NCI-H1417 treated with DMSO at 0.1 percent for 48 hours (cell line): ENCODE measurements at places on chromosomes 1 and 21.

DNA sequence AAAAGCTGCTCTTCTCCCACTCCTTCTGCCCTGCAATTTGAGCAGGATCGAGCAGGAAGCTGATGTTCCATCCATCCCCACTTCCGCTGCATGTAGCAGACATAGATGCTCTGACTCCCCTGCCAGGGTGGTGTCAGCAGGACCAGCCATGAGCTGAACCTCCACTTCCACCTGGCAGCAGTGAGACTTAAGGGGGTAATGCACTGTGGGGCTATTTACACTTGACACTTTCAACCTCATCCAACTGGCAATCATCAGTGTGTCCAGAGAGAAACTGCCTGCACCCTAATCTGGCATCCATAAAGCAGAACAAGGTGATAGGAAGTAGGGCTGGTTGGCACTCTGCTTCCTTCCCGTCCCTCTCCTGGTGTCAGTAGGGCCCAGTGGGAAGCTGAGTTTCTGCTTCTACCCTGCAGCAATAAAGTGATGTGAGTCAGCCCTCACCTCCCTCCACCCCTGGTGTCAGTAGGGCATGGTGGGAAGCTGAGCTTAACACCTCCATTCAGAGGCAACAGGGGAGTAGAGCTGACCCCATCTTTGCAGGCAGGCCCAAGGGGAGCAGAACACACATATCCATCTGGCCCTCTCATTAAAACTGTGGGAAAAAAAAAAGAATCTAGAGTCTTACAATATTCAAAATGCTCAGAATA, 272.3 kb downstream of the PTPRU start:
- no peak for DNase-seq

DNA sequence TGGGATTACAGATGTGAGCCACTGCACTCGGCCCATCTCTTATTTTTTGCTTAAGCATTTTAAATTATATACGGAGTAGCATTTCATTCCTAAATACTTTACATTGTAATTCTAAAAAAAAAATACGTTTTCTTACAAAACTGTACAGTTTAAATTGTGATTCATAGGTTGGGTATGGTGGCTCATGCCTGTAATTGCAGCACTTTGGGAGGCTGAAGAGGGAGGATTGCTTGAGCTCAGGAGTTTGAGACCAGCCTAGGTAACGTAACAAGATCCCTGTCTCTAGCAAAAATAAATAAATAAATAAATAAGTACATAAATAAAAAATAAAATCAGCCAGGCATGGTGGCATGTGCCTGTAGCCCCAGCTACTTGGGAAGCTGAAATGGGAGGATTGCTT, 24.6 kb downstream of the TBCE start:
- no peak for DNase-seq

- no peak for DNase-seq
Measured at GRCh38 chr1:89041119-89041641, 18.5 kb upstream of the GBP3 start.

- no peak for DNase-seq
Measured at GRCh38 chr1:72285074-72285425, 2.7 kb upstream of the NEGR1 start.

DNA sequence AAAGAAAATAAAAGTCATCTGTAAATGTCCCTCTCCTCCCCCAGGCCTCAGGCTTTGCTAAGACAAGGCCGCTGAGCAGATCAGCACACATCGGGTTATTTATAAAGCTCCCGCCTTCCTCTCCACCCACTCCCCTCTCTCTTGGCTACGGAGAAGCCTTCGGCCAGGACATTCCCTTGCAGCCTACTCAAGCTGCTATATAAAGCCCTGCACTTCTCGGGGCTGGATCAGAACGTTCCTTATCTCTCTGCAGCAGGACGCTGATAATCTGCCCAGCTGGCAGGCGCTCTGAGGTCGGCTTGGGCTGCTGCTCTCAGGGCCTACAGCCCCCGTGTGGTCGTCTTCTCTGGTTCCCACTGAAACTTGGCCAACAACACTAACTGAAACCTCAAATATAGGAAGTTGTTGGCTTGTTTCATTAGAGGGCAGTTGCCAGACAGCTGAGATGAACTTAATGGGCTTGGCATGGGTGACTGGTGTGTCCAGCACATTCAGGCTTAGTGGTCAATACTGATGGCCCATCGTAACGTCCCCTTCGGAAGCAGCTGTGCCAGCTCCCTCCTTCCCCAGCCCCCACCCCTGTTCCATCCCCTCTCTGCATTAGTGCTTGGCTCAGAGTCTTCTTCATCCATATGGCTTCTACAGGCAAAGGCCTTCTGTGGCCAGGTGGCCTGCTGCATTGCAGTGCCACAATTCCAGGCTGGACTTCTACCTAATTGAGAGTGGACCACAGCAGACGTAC, 64.6 kb downstream of the IER5 start:
- no peak for DNase-seq

DNA sequence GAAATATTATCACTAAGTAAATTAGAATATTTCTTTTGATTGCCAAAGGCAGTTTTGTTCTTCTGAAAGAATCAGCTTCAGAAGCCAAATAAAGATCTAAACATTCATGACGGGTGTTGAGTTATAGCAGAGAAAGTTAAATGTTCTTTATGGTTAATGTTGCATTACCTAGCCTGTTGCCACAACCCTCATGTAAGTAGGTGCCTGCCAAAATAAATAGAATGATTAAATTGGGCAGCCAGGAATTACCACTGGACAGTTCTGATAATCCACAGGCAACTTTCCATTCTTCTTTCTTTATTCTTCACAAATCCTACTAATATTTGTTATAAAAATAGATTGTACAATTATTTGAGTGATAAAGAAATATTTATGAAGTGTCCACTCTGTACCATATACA, 217.9 kb upstream of the NRIP1 start:
- DNase-seq: no peak

DNA sequence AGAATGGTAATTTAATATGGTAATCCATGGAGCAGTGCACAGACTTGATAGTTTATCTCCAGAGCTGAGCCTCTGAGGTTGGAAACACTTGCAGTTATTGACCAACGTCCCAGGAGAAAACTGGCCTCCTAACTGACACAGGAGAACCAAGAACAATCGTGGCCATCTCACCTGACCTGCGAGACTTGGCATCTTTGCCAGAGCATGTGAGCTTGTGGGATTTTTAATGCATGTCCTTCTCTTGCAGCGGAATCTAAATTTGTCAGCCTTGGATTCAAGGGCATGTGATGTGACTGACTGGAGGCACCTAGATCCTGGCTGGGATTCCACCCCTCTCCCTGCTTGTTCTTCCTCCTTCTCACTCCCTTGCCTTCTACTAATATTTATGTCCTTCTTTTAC, 27.8 kb upstream of the SLC26A9 start:
- no peak for DNase-seq

- no peak for DNase-seq
Measured at GRCh38 chr1:235207209-235207565, 46.1 kb upstream of the RBM34 start.

DNA sequence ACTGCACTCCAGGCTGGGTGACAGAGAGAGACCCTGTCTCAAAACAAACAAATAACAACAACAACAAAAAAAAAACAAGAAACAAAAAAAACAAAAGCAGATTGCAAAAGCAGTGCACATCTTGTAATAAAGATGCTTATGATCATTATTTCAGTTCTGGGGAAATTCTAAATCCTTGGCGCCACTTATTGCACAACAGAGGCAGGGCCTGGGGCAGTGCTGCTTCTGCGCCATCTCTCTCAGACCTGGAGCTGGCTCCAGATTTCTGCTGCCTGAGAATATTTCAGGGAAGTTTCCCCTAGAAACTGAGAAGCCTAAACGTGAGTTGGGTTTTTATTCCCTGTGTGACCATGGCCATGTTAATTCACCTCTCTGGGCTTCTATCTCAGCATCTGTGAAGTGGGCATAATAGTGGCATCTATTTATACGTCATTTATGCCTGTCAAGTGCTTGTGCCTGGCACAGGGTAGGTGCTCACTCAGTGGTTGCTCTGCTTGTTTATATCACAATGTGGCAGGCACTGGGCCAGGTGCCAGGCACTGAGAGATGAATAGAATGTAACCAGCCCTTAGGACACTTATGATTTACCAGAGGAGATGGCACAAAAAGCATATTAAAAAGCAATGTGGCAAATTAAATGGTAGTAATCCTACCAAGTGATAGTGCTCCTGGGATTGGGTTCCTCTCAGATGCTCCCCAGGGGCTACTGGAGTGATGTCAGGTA, 67.9 kb downstream of the MDM4 start:
- no peak for DNase-seq

DNA sequence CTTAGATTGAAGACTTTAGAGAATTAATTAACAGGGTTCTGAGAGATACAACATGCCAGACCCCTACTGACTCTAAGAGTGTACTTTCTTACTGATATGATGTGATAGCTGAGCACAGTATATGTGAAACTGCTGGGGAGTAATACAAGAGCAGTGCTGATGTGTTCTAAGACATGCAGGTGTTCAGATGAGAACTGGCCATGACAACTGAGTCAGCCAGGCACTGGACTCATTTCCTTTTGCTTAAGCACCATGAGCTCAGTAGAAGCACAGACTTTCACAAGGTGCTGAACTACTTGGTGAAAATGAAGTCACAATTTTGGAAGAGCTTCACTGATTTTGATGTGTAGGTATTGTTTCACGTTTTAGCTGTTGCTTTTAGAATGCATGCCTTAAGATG, 15.9 kb upstream of the POGZ start:
- DNase-seq: no peak

DNA sequence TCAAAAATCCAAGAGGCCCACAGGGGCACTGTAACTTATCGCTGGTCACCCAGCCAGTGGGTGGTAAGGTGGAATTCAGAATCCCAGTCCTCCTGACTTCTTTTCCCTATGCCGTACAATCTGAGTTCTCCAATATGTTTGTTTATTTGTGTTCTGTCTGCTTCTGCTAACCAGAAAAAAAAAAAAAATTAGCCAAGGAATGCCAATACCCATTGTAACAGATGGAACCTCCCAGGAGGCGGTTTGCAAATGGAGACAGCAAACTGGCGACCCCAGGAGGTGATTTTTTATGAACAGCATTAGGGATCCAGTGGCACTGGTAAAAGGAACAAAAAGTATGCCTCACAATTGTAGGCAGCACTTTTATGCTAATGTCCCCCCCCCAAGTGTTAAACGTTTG, 189.0 kb upstream of the FGGY start:
- DNase-seq: no peak

DNA sequence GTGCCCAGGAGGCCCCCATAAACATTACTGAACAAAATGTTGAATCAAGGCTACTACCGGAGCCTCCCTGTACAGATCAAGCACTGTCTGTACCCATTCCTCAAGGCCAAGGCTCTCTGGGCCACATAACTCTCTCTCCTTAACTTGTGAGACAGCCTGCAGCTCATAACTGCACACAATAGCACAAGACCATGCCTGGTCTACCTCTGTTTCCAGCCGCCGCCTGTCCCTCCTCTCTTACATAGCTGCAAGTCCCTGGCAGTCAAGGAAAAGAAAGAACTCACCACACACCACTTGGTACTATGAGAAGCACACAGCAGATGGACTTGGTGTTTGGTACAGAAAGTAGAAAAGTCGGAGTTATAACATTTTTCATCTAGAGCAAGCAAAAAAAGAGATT, 91.1 kb downstream of the SSBP3 start:
- no peak for DNase-seq

DNA sequence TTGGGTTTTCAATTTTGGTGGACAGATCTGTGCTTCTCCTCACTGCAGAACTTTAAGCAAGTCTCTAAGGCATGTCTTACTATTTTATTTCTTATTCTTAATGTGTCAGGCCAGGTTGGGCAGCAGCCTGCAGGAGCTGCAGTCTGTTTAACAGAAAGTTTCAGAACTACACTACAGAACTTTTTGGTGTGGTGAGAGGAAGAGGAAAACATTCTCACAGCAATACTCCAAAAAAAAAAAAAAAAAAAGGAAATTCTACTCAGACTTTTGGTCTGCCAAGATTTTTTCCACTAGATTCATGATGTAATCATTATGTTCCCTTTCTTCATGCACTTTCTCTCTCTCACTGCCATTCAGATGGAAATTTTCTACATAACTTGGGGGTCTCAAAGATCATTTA, 255.2 kb downstream of the COL11A1 start:
- DNase-seq: no peak

GRCh38 chr21:40967771-40968170, 120.8 kb upstream of the DSCAM start:
- DNase-seq: no peak

DNA sequence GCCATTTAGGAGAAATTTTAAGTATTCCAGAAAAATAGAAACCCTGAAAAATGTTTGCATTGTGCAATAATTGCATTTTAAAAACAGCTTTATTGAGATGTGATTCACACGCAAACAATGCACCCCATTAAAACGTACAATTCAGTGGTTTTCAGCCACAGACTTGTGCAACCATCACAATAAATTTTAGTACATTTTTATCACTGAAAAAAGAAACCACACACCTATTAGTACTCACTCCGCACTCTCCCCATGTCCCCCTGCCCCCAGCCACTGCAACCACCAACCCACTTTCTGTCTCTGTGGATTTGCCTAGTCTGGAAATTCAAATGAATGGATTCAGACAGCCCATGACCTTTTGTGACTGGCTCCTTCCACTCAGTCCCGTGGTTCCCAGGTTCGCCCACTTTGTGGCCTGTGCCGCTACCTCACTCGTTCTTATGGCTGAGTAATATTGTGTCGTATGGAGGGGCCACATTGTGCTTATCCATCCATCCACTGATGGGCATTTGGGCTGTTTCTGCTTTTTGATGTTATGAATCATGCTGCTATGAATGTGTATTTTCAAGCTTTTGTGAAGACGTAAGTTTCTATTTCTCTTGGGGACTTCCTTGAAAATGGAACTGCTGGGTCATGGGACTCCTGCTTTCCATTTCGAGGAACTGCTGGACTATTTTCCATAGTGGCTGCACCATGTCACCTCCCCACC, 147.7 kb upstream of the ARHGEF16 start:
- no peak for DNase-seq

DNA sequence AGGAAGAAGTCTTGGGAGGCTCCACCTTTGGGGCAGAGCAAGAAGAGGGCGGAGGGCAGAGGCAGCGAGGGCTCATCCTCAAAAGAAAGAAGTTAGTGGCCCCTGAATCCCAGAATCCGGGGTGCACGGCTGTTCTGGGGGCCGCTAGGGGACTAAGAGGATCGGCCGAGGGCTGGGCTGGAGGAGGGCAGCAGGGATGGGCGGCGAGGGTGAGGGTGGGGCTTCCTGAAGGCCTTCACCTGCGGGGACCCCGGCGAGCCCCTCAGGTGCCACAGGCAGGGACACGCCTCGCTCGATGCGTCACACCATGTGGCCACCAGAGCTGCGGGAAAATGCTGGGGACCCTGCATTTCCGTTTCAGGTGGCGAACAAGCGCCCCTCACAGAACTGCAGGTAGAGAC, 23.9 kb downstream of the COL6A1 start:
- DNase-seq: no peak

- DNase-seq: no peak
Measured at GRCh38 chr1:173409613-173410012, 67.5 kb upstream of the PRDX6 start.

GRCh38 chr1:61271412-61271789, 189.0 kb downstream of the NFIA start:
- no peak for DNase-seq
